ENCODE measurements at places on chromosomes 1 and 21.

DNA sequence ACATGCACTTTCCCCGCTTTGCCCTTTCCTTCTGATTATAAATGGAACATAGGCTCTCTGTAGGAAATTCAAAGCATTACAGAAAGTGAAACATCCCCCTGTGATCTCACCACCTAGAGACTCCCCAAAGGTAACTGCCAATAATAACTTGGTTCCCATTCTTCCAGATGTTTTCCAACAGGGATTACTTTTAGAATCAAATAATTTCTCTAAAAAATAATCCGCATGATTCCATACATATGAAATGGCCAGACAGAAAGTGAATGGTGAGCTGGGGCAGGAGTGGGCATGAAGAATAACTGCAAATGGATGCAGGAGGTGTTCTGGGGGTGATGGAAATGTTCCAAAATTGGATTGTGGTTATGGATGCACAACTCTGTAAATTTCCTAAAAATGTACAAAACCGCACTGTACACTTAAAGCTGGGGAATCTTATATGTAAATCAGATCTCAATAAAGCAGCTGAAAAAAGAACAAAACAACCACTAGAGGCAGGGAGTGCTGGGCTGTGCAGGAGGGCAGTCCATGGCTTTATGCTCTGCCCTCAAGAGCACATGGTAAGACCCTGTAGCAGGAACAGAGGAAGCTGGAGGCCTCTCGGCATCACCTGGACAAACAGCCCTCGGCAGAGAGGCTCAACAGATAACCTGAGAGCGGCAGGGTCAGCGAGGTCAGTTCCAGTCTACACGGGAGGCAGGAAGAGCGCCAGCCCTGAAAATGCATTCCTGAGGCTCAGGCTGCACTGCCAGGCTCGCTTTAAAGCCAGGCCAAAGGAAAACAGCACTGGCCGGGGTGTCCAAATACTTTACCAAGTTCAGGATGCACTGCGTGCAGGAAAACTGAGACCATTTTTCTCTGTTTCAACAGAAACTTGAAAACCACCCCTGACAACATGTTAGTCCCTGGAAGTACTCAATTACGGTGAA is 39.7 kb downstream of the CAPZB start:
- DNase-seq: no peak

DNA sequence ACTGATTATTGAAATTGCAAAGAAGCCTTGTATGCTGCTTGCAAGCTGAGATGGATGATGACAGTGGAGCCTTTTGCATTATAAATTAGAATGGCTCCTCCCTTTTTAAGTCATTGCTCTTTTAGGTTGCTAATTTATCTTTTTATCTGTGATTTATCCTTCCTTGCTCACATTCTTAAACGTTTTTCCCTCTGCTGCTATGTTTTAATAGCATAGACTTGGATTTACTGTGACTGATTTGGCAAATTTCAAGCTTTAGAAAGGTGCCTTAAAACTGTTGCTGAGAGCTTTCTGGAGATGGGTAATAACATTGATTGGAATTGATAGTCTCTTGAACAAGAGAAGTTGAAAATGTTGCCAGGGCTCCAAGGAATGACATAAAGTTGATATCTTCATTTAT is 313.5 kb upstream of the SGIP1 start:
- no peak for DNase-seq

- DNase-seq: no peak
These were observed 137.3 kb upstream of the USH2A start for GRCh38 chr1:216560527-216560926.

DNA sequence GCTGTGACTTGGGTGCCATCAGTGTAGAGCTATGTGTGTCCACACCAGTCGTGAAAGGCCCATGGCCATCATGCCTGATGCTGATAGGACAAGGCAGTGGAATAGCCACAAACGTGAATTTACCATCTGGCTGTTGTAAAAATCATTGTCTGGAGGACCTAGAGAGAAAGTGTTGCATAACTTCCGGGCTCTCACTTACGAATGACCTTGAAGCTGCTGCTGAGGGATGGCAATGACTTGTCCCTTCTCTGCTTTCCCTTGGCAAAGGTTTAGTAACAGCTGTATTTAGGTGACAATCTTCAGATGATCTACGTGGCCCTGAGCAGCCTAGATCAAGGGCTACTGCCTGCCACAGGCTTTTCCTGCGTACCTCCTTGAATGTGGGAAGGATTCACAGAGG is 5.8 kb downstream of the ATP1B1 start:
- DNase-seq: peak; percentile 56

- DNase-seq: no peak
These were observed 145.4 kb downstream of the GALNT2 start for GRCh38 chr1:230212405-230212936.

- DNase-seq: no peak
These were observed 259.2 kb downstream of the FMN2 start for GRCh38 chr1:240350910-240351331.

DNA sequence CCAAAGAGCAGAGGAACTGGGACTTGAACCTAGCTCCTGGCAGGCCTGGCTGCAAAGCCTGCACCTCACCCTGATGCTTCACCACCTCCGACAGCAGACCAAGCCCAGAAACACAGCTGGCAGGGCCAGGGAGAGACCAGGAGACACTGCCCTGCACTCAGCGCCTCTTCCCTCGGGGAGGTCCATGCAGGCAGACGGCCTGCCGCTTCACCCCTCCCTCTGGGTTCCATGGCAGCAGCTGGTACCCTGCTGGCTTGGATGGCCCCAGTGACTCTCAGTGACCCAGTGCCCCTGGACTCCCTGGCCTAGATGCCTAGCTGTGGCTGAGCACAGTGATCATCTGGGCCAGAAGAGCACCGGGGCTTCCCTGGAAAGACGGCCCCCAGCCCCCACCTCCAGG is 65.3 kb upstream of the TARDBP start:
- no peak for DNase-seq

DNA sequence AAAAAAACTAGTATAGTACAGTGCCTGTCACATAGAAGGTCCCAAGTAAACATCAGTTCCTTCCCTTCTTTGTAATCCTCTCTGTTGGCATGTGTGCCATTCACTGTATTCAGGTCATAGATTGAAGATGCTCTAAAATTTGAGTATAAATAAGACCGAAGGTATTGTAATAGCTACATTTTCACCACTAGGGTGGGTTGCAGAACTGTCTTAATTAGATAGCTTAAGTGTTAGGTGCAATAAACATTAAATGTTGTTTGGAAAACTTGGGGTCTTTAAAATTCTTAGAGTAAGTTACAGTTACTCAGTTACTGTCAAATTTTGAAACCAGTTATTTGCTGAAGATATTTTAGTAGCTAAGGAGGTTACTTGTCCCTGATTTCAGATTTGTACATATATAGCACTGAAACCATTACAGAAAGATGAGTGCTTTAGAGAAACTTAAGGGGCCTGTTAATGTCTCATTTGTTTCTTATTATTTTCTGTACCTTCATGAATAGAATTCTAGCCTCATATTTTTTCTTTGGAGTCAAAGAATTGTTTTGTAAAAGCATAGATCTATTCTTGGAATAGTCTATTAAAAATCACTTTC is 24.3 kb downstream of the PER3 start:
- peak; percentile 10 for DNase-seq

GRCh38 chr21:38756746-38757145 is 49.0 kb upstream of the ETS2 start:
- DNase-seq: no peak

Data from HFF-Myc (cell line).